Activated CD4-positive, alpha-beta memory T cell treated with anti-CD3 and anti-CD28 coated beads, Interleukin-2, amount 10 ng/mL, durations not matched to agents 7 days and 5 days (primary cell): ENCODE measurements at places on chromosomes 12 and 14. TPM values are rescaled to one million over a fixed set of nuclear protein-coding genes. Genes with fewer than 3 reads are reported as not detected.

DNA sequence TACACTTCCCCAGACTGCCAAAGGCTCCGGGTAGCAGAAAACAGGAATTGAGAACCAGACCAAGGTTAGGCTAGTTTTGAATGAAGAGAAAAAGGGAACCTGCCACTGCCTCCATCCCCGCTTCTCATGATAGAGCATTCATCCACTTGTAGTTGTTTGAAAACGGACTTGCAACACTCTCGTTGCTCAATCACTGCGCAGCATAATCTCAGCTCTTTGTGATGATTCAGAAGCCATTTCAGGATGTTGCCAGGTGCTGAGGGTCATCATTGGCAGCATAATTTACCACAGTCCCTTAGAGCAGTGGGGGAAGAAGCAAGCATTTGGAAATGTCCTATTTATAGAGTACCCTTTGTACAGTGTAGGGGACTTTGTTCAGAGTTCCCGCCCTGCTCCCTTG, 25.6 kb downstream of the KCNK13 start:
- DNase-seq, result no peak

DNA sequence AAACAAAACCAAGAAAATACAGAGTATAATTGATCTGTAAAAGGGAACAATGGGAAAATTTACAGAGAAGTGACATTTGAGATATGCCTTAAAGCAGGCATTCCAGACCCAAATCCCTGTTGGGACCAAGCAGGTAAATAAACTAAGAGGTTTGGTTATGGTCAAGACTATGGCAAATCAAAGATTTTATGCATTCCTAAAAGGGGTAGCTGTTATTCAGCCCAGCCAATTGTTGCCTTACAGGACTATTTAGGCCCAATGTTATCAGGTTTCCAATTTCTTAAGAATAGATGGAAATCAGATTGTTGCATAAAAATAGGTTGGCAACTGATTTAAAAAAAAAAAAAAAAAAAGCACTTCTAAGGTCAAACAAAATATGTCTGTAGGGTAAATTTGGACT, 5.3 kb downstream of the DNAI7 start:
- DNase-seq, result no peak

- no peak for DNase-seq
Measured at GRCh38 chr14:39033371-39033770, 69.7 kb downstream of the SEC23A start.

DNA sequence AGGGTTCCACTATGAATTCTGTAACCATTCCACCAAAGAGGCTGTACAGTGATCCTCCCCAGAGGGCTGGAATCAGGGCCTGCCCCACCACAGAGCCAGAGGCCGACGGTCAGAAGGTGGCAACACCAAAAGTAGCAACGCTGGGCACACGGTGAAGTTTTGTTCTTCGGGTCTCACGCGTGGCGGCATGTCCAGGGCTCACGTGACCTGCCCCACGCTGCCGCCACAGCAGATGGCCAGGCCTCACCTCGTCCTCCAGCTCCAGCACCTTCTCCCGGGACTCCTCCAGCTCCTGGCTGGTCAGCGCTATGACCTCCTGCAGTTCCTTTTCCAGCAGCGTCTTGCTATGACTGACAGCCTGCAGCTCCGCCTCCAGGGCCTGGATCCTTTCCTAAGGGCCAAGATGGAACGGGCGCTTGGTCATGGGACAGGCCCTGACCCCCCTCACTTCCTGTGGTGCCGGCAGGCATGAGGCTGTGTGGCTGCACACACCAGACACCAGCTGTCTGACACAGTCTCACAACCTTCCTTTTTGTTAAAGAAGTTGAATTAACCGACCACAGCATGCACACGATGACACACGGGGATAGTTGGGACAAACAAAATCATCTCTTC, 22.4 kb upstream of the ANKLE2 start:
- no peak for DNase-seq

The PTPRB gene
- total RNA-seq, result not detected
